ENCODE measurements at places on chromosomes 1 and 21. TPM values are rescaled to one million over a fixed set of nuclear protein-coding genes. Genes with fewer than 3 reads are reported as not detected.
A peak's percentile ranks its signal among the peaks of the same experiment; 100 is the strongest.

ARTN gene
- total RNA-seq = 1.1 TPM

SERTAD4 gene
- 2.1 TPM for total RNA-seq

HSD11B1 gene
- total RNA-seq = 6.9 TPM

CELA2A gene
- total RNA-seq = not detected

CFHR2 gene
- not detected for total RNA-seq

UTS2 gene
- total RNA-seq = not detected

MATN1 gene
- not detected for total RNA-seq

DNM3 gene
- total RNA-seq = 4.1 TPM

IGSF8 gene
- total RNA-seq = 27.0 TPM

S100A9 gene
- 845 TPM for total RNA-seq

KLHL21 gene
- total RNA-seq = 184 TPM

DNA sequence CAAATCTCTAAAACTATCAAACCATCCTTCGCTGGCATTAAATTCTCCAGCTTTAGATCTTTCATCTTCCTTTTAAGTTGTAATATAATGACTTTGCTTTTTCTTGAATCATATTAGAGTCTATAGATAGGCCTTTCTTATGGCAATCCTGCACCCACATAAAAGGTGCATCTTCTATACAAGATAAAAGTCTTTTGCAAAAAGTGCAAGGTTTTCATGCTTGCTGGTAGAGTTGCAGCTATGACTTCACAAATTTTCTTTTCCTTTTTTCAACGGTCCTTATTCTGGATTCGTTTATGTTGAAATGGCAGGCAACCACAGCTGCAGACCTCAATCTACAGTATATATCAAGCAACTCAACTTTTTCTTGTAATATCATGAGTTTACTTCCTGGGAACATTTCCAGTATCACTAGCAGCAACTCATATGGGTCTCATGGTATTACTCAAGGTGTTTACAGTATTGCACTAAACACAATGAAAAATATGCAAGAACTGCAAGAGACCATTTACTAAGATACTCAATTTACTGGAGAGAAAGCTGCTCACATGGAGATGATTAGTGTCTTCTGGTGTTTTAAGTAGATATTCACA, 22.1 kb downstream of the OMA1 start:
- DNase-seq = no peak
- no peak overlapping the region for H3K4me3 ChIP-seq
- no peaks in the 10 kb centered on the region for H3K27me3 ChIP-seq
- peaks cover 10% of the 10 kb centered on the region for H3K36me3 ChIP-seq

DNA sequence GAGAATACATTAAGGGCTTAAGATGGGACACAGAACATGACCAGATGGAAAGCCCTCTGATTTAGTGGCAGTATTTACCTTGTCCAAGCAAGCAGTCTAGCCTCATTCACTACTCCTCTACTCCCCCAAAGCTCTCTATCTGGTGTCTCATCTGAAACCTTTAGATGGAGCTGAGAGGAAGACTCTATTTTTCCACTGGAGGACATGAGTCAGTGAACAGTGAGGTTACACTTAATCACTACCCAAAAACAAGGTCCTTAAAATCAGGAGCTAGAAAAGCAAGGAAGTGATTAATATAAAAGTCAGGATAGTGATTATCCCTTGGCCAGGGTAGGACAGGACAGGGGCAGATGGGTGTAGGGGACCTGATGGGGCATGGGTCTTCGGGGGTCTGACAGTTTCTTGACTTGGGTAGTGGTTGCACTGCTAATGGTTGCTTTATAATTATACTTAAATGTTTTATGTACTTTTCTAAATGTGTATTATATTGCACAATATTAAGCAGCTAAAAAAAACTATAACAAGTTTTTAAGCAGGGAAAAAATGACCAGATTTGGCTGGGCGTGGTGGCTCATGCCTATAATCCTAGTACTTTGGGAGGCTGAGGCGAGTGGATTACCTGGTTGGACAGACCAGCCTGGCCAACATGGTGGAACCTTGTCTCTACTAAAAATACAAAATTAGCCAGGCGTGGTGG, 3.0 kb downstream of the PTPN22 start:
- H3K27ac ChIP-seq = no peak overlapping the region
- no peaks in the 10 kb centered on the region for H3K36me3 ChIP-seq
- no peak for DNase-seq
- H3K4me1 ChIP-seq = no peaks in the 10 kb centered on the region
- no peaks in the 10 kb centered on the region for H3K27me3 ChIP-seq

DNA sequence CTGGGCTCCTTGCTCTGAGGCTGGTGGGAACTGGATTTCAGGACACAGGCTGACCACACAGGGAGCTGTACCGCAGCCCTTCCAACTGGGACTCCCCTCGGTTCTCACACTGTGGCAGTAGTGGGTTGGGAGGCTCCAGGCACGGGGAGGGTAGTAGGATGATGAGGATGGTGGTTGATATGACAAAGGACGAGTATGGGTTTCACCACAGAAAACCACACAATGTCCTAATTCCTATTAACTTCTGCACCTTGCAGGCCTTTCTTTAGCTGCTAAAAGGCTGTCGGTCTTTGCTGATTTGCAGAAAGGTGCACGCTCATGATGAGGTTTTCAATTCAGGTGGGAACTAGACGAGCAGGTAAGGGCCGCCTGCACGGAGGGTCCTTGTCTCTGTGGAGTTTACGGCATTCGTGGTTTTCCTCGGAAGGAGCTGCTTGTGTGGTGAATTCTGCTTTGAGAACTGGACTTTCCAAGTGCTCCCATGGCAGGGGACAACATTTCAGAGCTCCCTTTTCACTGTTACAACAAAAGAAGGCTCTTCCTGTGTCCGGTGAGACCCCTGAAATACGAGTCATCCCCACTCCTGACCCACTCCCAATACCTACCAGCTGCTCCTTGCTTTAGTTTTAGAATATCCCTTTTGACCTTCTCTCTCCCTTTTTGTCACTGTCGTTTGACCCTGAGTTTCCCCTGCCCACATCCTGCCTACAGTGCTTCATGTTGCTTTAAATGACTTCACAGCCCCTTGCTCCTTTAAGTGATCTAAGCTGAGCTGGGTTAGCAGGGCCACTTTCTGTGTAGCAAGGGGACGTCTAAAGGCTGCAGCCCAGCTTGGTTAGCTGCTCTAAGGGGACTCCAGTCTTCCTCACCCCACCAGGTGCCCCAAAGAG, 125.1 kb downstream of the MRPS6 start:
- H3K36me3 ChIP-seq = no peaks in the 10 kb centered on the region
- H3K4me1 ChIP-seq = peaks cover 22% of the 10 kb centered on the region

DNA sequence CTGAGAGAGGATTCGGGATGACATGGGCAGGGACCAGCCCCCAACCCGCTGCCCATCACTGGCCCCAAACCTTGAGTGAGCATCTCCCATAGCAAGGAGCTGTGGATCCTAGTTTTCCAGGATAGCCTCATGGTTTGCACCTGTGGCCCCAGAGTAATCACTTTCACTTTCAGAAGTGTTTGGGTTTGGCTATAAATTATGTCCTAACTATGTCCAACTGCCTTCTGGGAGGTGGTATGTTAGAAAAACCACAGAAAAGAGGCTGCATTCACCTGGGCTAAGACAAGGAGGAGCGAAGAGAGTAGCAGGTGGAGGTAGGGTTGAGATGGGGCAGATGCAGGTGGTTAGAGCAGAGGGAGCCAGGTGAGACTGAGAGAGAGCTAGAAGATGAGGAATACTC, 19.4 kb upstream of the CLIC6 start:
- H3K4me3 ChIP-seq = no peak overlapping the region
- no peaks in the 10 kb centered on the region for H3K4me1 ChIP-seq
- no peaks in the 10 kb centered on the region for H3K27me3 ChIP-seq
- DNase-seq = no peak
- no peak overlapping the region for H3K27ac ChIP-seq

DNA sequence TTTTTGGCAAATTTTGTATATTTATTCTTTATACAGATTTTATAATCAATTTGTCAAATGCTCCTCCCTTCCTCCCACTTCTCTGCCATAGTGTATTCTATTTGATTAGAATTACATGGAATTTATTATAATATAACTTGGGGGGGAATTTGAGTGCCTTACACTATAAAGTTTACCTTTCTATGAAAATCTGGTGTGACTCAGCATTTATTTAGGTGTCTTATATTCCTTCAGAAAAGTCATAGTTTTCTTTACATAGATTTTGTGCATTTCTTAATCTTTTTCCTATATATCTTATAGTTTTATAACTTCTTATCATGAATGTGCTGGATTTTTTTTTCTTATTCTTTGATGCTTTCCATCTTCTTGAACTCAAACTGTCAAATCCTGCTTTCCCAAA, 21.3 kb downstream of the FASLG start:
- H3K27ac ChIP-seq = no peak overlapping the region
- DNase-seq = no peak
- H3K4me1 ChIP-seq = no peaks in the 10 kb centered on the region

GRCh38 chr1:34742667-34743270, 12.1 kb upstream of the GJB5 start:
- H3K27me3 ChIP-seq = no peaks in the 10 kb centered on the region
- no peaks in the 10 kb centered on the region for H3K36me3 ChIP-seq
- DNase-seq = no peak
- no peaks in the 10 kb centered on the region for H3K4me1 ChIP-seq
- H3K4me3 ChIP-seq = no peak overlapping the region

DNA sequence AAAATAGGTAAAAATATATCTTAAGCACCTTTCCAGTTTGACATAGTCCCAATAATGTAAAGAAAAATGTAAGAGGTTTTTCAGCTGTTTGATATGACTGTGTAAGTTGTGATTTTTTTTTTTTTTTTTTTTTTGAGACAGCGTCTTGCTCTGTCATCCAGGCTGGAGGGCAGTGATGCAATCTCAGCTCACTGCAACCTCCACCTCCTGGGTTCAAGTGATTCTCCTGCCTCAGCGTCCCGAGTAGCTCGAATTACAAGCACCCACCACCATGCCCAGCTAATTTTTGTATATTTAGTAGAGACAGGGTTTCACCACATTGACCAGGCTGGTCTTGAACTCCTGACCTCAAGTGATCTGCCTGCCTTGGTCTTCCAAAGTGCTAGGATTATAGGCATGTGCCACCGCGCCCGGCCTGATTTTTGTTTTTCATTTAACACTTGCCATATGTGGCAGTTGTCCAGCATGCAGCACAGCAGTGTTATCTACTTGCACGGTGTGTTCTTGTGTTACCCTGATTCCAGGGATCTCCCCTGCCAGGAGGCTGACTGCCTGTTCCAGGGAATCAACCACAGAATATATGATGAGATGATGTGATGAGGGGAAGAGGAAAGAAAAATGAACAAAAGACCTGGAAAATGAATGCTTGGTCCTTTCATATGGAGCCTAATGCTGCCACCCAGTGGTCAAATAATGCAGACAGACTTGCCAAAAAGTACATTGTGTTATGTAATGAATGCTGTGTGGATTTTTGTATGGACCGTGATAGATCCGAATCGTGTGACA, 79.0 kb downstream of the RAVER2 start:
- no peaks in the 10 kb centered on the region for H3K27me3 ChIP-seq
- no peak for DNase-seq
- no peak overlapping the region for H3K4me3 ChIP-seq

GRCh38 chr1:64508629-64509028, 38.7 kb downstream of the CACHD1 start:
- peaks cover 52% of the 10 kb centered on the region for H3K4me1 ChIP-seq
- no peaks in the 10 kb centered on the region for H3K27me3 ChIP-seq
- H3K27ac ChIP-seq = no peak overlapping the region
- DNase-seq = no peak

GRCh38 chr1:91153341-91153740, 131.5 kb upstream of the ZNF644 start:
- peak; percentile 17 for DNase-seq
- no peaks in the 10 kb centered on the region for H3K36me3 ChIP-seq
- no peak overlapping the region for H3K27ac ChIP-seq
- no peaks in the 10 kb centered on the region for H3K27me3 ChIP-seq
- H3K4me3 ChIP-seq = no peak overlapping the region
- H3K4me1 ChIP-seq = no peaks in the 10 kb centered on the region

DNA sequence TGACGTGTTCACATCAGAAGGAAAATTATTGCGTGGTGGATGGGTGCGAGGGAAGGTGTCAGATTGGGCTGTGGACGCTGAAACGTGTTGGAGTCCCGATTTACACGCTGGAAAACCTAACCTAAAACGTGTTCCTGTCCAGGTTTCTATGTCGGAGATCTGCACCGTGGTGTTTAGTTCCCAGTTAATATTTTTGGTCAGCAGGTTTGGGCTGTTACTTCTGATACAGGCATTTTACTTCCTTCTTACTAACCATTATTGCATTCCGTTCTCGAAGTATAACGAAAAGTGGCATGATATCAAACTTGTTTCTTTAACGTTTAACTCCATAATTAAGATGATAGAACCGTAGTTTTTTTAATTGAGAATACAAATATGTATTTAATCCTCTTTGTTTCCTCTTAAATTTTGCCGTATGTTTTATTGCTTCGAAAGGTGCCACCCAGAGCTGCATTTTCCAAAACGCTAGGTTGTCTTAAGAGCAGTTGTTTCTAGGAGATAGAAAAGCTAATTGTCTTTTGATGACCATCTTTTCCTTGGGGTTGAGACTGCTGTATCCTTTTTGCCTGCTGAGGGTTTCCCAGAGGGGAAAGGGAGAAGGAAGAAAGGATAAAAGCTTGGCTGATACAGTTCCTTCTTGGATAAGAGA, 1.3 kb downstream of the ADARB1 start:
- no peaks in the 10 kb centered on the region for H3K36me3 ChIP-seq
- peak overlapping the region; percentile 99 for H3K27ac ChIP-seq

All from esophagus muscularis mucosa (tissue), 4 donors.